Endothelial cell (in vitro differentiated cells): ENCODE measurements at places on chromosomes 2 and 18.
A peak's percentile ranks its signal among the peaks of the same experiment; 100 is the strongest.

- DNase-seq, result no peak
Observed at GRCh38 chr2:179106676-179107428, 56.9 kb upstream of the CCDC141 start.

DNA sequence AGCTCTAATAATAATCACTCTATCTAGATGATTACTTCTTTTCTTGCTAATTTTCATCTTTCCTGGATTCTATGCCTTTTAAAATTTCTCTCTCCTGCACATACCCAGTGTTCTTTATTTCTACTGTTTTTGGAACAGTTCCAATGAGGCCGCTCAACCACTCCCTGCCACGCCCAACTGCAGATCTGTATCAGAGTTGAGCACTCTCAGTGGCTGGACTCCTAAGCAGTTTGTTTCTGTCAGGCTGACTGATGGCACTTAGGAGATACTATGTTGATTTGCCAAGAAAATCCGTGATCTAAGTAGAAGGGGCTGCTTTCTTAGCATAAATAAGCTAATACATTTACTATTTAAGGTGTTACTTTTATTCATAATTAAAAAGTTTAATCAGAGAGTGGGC is 192.8 kb downstream of the ARHGAP15 start:
- DNase-seq, result no peak

DNA sequence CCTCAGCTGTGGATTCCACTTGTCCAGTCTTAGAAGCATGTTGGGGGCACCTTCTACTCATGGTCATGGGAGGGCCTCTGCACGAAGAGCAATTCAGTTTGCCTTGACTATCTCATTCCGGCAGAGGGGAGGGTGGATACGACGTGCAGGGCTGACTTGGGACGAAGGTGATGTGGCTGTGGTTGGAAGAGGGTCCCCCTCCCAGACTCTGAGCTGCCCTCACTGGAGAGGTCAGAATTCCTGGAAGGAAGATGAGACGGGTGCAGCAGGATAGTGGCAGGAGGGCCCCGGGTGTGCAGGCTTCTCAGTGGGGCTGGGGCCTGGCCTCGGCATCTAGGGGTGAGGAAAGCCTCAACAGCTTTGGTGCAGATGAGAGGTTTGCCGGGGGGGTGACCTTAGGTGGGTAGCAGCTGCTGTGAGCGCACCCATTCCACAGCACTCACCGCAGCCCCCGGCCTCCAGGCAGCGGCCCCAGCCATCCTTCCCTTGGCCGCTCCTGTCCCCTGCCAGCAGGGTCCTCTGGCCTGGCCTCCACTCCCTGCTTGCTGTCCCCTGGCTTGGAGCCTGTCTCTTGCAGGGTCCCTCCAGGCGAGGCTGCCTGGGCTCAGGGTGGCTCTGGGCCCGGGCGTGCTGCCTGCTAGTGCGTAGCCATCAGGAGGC is 3.2 kb downstream of the RNPEPL1 start:
- DNase-seq, result no peak

- no peak for DNase-seq
Observed at GRCh38 chr18:28903306-28903705, 726.4 kb upstream of the CDH2 start.

- peak; percentile 52 for DNase-seq
Observed at GRCh38 chr2:58571181-58571852, 330.2 kb upstream of the FANCL start.

- DNase-seq, result no peak
Observed at GRCh38 chr2:134865067-134865787, 26.8 kb downstream of the ACMSD start.

- no peak for DNase-seq
Observed at GRCh38 chr18:48790226-48790863, 160.4 kb downstream of the SMAD7 start.

- DNase-seq, result no peak
Observed at GRCh38 chr2:134087371-134087921, 166.4 kb upstream of the MGAT5 start.

DNA sequence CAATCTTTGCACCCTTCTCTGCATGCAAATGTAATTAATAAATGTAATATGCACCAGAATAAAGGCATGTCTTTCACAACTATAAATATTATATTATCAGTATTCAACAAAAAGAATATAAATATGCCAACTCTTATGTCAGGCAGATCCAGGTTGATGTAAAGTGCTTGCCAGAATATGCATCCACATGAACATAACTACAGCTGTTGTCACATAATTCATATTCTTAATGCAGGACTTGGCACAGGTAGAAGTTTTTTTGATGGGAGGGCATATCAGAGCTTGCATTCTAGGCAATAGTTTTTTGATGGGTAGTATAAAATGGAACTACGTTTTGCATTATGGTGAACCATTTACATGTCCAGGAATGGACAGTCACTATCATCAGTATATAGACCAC is 544.3 kb downstream of the ZNF804A start:
- DNase-seq, result no peak

GRCh38 chr2:55011831-55012671 is 38.2 kb downstream of the RTN4 start:
- no peak for DNase-seq

DNA sequence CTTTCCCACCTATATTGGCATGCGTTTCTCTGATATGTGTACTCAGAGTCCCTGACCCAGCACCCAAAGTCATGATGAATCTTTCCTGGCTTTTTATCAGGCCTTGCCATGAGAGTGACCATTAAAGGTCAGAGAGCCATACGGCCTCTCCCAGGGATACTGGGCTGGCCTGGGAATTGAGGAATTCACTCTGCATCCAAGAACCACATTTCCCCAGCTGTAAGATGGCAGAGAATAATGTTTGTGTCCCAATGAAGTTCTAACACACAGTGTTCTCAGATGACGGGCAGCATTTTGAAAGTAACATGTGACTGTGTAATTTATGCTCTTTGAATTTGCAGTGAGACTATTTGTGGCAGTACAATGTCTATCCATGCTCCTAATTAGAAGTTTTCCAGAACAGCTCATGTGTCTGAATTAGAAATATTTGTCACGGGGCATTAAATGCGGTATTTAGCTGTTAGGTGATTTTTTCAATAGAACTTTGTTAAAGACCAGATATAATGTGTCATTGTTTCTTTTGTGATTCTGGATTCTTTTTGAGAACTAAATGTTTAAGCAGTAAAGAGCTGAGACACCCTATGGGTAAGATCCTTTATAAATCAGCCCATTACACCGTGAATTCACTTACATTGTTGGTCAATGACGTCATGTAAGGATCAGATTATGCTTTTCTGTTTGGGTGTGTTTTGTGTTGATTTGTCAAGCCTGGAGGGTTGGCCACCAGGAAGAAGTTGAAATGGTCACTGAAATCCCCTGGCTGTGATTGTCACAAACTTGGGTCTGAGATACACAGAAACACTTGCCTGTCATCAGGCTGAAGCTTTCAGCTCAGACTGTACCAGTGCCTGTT is 7.3 kb upstream of the SLC3A1 start:
- no peak for DNase-seq

DNA sequence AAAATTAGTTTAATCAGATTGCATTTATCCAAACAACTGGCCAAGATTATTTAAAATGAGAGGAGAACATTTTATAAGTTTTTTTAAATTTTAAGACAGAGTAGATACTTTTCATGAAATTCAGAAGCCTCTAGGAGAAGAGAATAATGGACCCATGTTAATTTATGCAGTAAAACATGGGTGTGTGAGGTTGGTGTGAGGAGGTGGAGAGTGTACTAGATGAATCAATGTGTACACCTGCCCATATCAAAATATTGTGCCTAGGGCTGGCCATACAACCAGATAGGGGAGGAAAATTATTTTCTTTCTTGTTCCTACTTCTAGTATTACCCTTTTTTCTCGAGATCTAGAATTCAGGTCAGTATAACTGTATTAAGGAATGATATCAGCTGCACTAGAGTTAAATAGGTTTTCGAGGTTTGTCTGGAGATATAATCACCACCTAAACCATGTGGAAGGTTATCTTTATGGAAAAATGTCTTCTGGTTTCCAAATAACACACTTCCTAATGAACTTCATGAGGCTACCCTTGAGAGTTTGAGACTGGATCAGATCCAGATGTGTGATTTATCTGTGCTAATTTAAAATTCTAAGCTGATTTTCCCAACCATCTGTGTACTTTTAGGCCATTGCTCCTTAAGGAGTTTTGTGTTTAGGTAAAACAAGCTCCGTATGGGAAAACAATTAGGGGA is 37.6 kb downstream of the TMEM178A start:
- DNase-seq, result no peak

- no peak for DNase-seq
Observed at GRCh38 chr2:47160660-47161059, 5.6 kb upstream of the STPG4 start.

GRCh38 chr2:48346124-48346536 is 183.8 kb upstream of the STON1 start:
- no peak for DNase-seq

- DNase-seq, result no peak
Observed at GRCh38 chr2:14023558-14023957, 609.0 kb upstream of the LRATD1 start.

DNA sequence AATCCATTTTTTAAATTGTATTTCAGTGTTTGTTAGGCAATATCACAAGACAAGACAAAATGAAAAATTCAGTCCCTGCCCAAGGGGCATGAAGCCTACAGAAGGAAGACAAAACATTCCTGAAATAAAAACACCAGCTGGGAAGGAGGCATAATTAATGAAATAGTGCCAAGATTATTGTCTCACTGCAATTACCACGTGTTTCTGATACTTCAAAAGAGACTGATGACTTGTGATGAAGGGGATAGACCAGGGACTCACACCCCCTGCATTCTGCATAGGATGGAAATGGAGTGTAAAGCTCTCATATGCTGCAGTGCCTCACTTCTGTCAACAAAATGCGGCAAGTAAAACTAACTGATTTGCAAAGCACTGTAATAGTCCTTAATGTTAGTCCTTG is 178.1 kb downstream of the BARD1 start:
- no peak for DNase-seq
